ENCODE measurements at places on chromosomes 16 and 17. TPM values are rescaled to one million over a fixed set of nuclear protein-coding genes. Genes with fewer than 3 reads are reported as not detected.

DNA sequence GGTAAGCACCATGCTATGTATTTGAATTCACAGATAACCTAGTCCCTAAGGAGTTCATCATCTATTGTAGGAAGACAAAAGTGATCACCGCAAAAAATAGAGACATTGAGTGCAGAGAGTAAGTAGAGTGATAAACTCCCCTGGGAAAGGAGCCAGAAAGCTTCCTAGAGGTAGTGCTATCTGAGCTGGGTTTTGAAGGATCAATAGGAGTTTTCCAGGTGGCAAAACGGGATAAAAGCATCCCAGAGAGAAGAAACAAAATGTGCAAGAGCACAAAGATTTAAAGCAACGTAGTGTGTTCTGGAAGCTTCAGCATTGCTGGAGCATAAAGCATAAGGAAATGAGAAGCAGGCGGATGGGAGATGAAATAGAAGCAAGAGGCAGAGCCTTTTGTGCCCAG lies 120.7 kb upstream of the PLCG2 start:
- DNase-seq: no peak

- no peak for DNase-seq
These were observed 79.0 kb downstream of the RPA1 start for GRCh38 chr17:1908699-1909309.

DNA sequence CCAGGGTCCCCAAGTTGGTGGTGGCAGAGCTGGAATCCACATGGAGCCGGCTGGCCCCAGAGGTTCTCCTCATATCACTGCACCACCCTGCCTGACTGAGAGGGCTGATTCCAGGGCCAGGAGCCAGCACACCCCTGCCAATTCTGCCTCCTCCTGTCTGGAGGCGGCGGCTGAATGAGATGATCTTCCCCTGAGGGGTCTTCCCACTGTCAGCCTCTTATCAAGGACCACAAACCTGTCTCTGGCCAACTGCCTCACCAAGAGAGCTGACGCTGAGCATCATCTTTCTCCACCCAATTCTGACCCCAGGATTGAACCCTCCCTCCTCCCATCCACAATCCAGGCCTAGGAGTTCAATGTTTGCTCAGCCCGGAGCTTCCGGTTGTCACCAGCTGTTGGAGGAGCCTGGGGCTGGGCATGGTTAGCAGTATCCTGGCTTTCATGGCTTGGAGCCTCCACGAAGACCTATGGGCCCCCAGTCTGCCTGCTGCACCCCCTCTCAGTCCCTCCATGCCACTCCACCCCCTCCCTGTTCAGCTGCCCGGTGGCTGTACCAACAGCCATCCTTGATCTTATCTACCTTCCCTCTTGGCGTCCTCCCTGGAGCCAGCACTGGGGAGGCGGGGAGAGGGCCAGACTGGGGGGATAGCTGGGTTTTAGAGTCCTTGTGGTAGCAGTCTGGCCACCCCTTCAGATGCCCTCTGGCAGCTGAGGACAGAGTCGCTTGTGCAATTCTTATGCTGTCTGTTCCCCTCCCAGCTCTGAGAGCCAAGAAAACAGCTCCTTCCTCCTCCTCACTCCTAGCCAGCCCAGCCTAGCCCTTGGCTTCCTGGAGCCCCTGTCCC lies 25.6 kb downstream of the ABCC3 start:
- DNase-seq: no peak

DNA sequence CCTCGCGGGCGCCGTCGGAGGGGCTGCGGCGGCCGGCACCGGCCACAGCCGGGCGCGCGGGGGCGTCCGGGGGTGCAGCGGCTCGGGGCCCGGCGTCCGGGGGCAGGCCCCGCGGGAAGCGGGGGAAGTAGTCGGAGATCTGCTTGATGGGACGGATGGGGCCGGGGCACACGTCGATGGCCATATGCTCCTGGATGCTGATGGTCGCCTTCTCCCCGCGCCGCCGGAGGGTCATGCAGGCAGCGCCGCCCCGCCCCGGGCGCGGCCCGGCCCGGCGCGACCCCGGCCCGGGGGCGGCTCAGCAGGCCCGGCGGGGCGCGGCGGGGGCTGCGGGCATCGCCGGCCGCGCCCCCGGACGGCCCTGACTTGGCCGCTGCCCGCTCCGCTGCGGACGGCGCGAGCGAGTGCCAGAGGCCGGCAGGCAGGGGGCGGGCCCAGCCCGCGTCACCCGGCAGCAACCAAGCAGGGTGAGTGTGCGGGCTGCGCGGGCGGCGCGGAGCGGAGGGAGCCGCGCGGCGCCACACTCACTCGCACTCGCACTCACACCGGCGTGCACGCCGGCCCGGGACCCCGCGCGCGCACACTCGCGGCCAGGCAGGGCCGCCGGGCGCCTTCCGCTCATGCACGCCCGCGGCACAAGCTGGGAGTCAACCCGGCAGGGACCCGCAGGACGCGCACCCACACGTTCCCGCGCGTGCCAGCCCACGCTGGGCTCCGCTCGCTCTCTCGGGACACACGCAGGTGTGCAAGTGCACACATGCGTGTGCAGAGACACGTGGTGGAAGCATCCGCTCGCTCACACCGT lies at the start of gene DOC2B:
Gene DOC2B (minus strand): TSS at position 406 of the 805 bp plus-strand sequence. CDS start 171 bp downstream, at position 235.
- DNase-seq: no peak

- no peak for DNase-seq
These were observed 14.1 kb downstream of the RMI2 start for GRCh38 chr16:11359370-11359769.

- no peak for DNase-seq
These were observed 408.1 kb downstream of the XYLT1 start for GRCh38 chr16:17062676-17063075.

- DNase-seq: peak; percentile 30
These were observed 5.9 kb downstream of the UBALD2 start for GRCh38 chr17:76270770-76271668.

- DNase-seq: no peak
These were observed 236.3 kb downstream of the KCNJ2 start for GRCh38 chr17:70405492-70406220.

GRCh38 chr16:1177053-1177452 lies 24.1 kb downstream of the CACNA1H start:
- no peak for DNase-seq

DNA sequence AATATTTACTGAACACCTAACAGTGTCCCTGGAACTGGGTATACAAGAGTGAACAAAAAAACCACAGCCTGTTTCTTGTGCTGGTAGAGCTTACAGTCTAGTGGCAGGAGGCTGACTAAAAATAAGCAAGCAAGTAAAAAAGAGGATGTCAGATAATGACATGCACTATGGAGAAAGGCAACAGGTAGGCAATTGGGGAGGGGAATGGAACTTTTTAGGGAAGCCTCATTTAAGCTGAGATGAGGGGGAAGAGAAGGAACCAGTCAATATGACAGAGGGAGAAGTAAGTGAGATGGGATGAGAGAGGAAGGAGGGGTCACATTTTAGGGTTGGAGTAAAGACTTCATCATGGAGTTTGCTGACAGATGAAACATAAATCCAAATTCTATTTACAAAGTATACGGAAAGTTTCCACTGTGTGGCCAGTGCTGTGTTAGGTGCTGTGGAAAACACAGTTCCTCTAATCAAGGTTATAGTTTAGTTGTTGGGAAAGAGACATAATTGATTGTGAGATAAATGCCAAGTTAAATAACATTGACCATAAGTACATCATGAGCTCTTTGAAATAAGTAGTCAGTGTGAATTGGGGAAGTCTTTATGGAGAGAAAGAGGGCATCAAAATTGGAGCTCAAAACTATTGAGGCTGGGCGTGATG lies 251.4 kb downstream of the FTO start:
- no peak for DNase-seq

- DNase-seq: no peak
These were observed 10.8 kb upstream of the BCAR1 start for GRCh38 chr16:75262104-75262799.

- DNase-seq: no peak
These were observed 88.8 kb downstream of the ZDHHC7 start for GRCh38 chr16:84922351-84923120.

- no peak for DNase-seq
These were observed 85.5 kb upstream of the DOC2B start for GRCh38 chr17:266701-267667.

GRCh38 chr16:48537909-48538745 lies 71.9 kb downstream of the N4BP1 start:
- no peak for DNase-seq

- DNase-seq: no peak
These were observed 68.4 kb upstream of the NACA2 start for GRCh38 chr17:61659437-61659836.

DNA sequence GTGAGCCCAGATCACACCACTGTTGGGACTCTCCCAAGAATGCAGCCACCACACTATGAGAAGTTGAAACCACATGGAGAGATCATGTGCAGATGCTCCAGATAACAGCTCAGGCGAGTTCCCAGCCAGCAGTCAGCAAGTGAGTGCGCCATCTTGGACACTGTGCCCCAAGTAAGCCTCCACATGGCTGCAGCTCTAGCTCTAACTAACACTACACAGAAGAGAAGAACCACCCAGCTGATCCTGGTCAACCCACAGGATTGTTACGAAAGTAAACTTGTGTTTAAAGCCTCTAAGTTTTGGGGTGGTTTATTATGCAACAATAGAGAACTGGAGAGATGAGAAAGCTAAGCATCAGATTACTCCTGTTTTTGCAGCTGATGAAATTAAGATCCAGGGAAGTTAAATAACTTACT lies 25.8 kb downstream of the SLC38A7 start:
- no peak for DNase-seq

DNA sequence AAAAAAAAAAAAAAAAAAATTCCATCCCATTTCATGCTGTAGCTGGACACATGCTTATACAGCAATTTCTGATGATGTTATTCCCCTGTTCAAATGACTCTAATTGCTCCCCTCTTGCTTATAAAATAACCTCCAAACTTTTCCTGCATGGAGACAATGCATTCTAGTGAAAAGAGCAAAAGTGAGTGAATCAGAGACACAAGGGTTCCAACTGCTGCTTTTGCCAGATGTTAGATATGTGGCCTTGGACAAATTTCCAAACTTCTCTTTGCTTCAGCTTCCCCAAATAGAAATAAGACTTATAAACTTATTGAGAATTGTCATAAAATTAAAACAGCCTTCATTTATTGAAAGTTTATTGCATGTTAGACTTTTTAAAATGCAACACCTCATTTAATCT lies 65.0 kb upstream of the AXIN2 start:
- DNase-seq: no peak

DNA sequence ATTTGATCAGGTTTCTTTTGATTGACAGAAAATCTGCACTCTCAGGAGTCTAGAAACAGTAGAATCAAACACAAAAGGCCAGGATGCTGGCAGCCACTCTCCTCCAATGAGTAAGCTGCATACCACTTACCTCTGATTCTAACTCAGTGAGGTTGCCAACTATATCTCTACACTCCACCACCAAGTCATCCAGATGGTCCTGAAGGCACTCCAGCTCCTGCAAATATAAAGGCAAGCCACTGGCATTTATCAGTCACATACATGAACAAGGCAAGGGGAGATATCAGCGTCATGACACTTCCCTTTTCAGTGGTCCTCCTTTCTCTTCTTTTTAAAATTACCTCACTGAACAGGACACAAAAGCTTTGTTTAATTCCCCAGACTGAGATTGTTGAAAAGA lies 53.1 kb upstream of the CLEC18B start:
- DNase-seq: no peak

GRCh38 chr16:4746991-4747574 lies 12.7 kb downstream of the DNAAF8 start:
- DNase-seq: no peak

GRCh38 chr17:66915792-66916191 lies 48.7 kb upstream of the CACNG4 start:
- no peak for DNase-seq

DNA sequence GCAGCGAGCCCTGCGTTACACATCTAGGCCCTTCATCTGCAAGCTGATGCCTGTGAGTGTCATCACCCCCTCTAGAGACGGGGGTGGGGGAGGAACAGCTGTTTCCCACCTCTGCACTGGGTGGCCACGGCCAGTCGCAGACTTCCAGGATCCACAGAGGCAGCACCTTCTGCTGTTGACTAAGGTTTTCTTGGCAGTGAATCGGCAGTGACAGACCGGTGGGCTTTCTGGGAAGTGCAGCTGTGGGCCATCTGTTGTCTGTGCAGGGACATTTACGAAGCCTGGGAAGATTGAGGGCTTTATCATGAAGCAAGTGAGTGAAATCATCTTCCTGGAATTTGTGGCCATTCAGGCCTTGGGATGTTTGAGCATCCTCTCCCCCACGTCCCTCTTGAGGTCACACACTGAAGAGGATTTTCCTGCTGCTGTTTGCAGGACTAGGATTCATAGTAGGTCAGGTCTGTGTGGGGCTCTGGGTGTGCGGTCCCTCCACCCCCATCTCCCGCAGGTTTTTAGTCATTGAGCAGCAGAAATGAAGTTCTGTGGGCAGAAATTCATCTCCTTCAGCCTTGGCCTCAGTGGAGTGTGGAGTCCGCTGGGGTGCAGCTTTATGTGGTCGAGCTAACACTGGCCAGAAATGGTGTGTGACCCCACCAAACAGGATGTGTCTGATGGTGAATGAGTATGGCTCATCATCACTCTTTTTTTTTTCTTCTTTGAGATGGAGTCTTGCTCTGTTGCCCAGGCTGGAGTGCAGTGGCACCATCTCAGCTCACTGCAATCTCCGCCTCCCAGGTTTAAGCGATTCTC lies 12.0 kb downstream of the PGS1 start:
- DNase-seq: no peak

DNA sequence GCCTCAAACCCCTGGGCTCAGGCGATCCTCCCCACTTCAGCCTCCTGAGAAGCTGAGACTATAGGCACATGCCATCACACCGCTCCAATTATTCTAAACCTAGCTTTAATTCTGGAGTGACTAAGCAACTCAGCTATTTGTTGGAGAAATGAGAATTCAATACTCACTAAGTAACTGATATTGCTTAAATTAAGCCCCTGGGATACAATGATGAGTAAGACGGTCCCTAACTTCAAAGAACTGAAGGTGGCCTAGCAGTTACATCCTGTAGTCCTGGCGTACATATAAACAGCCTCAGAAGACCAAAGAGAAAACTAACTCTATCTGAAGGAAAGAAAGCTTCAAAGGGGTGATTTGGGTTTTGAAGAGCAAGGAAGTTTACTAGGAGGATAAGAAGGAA lies 25.0 kb downstream of the XPO6 start:
- no peak for DNase-seq

Gene DVL2
- 26.1 TPM for polyA plus RNA-seq

Gene TMEM88
- not detected for polyA plus RNA-seq

Gene TEKT5
- not detected for polyA plus RNA-seq

Gene KCNJ2
- not detected for polyA plus RNA-seq

Gene SNRNP25
- 67.5 TPM for polyA plus RNA-seq

Gene SLC5A2
- polyA plus RNA-seq: 0.15 TPM

Gene VASN
- polyA plus RNA-seq: not detected

Gene ARHGDIG
- not detected for polyA plus RNA-seq

Gene AURKB
- polyA plus RNA-seq: not detected

Gene ADAMTS18
- not detected for polyA plus RNA-seq

Gene FOXN1
- not detected for polyA plus RNA-seq

Measured in naive B cell (primary cell).